ENCODE measurements at places on chromosomes 6 and 20.

DNA sequence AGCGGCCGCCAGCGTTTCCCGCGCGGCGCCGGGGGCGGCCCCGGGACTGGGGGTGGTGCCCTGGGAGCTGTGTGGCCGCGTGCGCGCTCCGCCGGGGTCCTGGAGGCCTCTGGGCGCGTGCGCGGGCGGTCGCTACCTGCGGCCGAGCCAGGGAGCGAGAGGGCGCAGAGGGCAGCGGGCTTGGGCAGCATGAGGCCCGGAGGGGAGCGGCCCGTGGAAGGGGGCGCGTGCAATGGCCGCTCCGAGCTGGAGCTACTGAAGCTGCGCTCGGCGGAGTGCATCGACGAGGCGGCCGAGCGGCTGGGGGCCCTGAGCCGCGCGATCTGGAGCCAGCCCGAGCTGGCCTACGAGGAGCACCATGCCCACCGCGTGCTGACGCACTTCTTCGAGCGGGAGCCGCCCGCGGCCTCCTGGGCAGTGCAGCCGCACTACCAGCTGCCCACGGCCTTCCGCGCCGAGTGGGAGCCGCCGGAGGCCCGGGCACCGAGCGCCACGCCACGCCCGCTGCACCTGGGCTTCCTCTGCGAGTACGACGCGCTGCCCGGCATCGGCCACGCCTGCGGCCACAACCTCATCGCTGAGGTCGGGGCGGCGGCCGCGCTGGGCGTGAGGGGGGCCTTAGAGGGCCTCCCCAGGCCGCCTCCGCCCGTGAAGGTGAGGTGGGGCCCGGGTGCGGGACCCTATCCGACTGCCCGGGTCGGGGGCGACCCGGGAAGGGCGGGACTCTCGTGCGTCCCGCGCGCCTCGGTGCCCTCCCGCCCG lies at the start of gene PM20D2:
TSS of gene PM20D2 (plus strand) at position 100 of the 762 bp plus-strand sequence. CDS start at position 190, 90 bp downstream.
- DNase-seq = peak; percentile 66

DNA sequence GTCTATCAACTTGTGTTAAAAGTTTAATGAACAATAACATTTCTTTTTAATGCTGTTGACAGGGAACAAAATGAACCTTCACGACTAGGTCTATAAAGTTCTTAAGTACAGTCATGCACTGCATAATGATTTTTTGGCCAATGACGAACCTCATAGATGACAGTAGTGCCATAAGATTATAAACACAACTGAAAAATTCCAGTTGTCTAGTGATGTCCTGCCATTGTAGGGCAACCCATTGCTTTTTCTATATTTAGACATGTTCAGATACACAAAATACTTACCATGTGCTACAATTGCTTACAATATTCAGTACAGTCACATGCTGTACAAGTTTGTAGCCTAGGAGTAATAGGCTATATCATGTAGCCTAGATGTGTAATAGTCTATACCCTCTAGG lies 93.6 kb downstream of the SYNE1 start:
- no peak for DNase-seq

- DNase-seq = no peak
Observed at GRCh38 chr20:22455259-22455658, 129.1 kb downstream of the FOXA2 start.

DNA sequence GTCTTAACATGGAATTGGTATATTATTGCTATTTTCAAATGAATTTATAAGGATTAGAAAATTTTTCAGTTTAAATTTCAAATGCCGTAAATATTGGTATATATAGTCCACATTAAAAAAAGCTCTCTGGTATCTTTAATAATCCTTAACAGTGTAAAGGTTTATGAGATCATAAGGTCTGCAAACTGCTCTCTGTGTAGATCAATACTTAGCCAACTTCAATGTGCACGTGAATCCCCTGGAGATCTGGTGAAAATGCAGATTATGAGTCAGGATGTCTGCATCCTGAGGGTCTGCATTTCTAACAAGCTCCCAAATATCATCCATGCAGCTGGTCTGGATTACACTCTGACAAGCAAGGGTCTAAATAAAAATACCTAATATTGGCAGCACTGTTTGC lies 43.5 kb downstream of the LAMA4 start:
- DNase-seq = no peak

- no peak for DNase-seq
Observed at GRCh38 chr20:19903168-19903811, 113.9 kb upstream of the NAA20 start.

GRCh38 chr6:96520171-96521115 lies 1.2 kb upstream of the UFL1 start:
- DNase-seq = no peak

GRCh38 chr20:50191065-50191543 lies 474 bp downstream of the CEBPB start:
- peak; percentile 57 for DNase-seq

- no peak for DNase-seq
Observed at GRCh38 chr20:41005361-41005729, 23.3 kb upstream of the TOP1 start.

DNA sequence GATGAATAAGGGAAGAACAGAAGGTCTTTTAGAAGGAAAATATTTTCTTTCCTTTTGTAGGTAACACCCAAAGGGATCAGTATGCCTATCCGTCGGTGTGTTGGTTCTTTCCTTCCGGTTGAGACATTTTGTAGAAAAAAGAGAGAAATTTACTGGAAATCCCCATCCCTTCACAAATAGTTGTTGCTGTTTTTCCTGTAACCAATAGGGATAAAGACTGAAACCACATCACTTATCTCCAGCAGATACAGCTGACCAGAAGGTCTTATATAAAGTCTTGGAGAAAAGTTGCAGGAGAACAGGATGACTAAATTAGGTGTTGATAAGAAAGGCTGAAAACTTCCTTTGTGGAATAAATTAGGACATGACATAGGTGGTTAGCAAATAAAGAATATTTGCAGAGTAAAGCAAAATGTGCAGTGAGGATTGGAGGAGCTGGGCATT lies 14.8 kb upstream of the HLA-DRB1 start:
- DNase-seq = no peak

DNA sequence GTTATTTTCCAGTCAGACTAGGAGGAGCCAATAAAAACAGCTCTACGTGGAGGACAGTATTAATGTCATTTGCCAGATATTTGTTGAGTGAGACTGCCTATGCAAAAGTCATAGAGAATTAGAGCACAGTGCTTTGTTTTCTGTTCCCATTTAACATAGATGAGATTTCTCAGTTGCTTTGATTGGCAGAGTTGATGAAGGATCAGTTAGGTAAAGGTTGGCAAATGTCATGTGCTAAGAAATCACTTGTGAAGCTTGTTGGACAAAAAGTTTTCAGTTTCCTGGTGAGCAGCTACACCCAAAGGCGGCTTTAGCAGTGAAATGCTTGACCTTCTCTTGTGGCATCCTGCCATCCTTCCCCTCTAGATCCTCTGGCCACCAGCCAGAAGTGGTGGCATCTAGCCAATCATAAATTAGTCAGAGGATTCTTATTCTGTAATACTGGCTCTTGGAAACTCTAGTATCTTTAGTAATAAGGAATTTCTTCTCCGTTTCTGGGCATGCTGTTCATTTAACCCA lies 37.0 kb downstream of the BCKDHB start:
- DNase-seq = no peak

- peak; percentile 38 for DNase-seq
Observed at GRCh38 chr20:44651684-44652423, at the start of gene ADA. Gene ADA, minus strand, starts transcription at chr20:44651699. Its CDS starts 92 bp downstream, at chr20:44651607.

- no peak for DNase-seq
Observed at GRCh38 chr6:136503303-136504029, 46.8 kb downstream of the MAP7 start.

- DNase-seq = no peak
Observed at GRCh38 chr20:23461180-23461579, 8.5 kb upstream of the CST11 start.

DNA sequence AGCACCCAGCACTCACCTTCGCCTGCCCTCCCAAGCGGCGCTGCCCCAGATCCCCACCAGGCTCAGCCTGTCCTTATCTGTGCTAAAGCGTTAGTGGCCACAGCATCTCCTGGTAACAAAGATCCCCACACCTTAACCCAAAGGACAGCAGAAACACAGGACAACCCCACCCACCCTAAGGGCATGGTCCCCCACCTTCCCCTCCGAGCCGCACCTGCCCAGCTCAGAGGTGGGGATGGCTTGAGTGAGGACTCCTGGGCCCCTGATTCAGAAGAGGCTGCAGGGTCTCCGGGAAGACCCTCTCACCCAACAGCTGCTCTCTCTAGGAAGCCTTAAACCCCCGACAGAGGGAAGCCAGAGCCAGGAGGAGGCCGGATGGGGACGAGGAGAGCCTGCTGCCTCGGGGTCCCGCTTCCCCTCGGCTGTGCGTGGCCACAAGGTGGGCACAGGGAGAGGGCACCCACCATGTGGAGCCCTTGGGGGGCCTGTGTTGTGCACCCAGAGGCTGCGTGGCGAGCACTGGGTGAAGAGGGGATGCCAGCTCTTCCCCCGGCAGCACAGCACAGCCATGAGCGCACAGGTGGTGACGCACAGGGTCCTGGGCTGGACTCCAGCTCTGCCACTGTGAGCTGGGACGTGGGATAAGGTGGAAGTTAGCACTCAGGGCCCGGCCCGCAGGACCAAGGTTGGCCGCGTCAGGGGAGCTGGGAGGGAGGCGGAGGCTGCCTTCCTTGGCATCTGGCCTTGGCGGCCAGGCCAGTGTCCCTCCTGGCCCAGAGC lies 31.9 kb upstream of the MRGBP start:
- no peak for DNase-seq

- DNase-seq = no peak
Observed at GRCh38 chr6:43963203-43963602, 164.0 kb downstream of the MRPL14 start.

- no peak for DNase-seq
Observed at GRCh38 chr6:15301179-15302006, 55.5 kb downstream of the JARID2 start.

DNA sequence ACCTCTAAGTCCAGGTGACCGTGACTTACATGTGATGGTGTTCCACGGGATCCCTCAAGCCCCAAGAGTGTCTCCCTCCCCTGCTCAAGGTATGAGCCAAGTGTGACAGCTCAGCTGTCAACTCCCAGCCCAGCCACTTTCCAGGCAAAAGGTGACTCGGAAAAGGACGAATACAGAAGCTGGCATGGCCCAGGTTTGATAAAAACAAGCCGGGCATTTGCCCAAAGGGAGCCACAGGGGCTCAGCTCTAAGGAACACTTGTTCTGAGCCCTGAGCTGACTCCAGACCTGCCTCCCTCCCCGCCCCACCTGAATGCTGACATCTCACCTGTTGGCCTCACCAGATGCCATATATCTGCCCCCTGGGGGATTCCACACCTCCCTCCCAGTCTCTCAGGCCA lies 43.0 kb upstream of the BPIFA2 start:
- no peak for DNase-seq

All from stimulated activated CD4-positive, alpha-beta T cell treated with anti-CD3 and anti-CD28 coated beads, Interleukin-4, amount 100 ng/mL, for 24 hours (primary cell).